ENCODE measurements at places on chromosomes 12 and 14.
A peak's percentile ranks its signal among the peaks of the same experiment; 100 is the strongest.

- DNase-seq = no peak
These were observed 862 bp downstream of the HMGA2 start for GRCh38 chr12:65825183-65825506.

GRCh38 chr14:91116913-91117588 is 3.2 kb downstream of the DGLUCY start:
- DNase-seq = no peak

GRCh38 chr12:79927772-79928474 is 7.0 kb downstream of the PPP1R12A start:
- DNase-seq = peak; percentile 21

GRCh38 chr14:89088530-89088929 is 264.1 kb downstream of the TTC8 start:
- no peak for DNase-seq

DNA sequence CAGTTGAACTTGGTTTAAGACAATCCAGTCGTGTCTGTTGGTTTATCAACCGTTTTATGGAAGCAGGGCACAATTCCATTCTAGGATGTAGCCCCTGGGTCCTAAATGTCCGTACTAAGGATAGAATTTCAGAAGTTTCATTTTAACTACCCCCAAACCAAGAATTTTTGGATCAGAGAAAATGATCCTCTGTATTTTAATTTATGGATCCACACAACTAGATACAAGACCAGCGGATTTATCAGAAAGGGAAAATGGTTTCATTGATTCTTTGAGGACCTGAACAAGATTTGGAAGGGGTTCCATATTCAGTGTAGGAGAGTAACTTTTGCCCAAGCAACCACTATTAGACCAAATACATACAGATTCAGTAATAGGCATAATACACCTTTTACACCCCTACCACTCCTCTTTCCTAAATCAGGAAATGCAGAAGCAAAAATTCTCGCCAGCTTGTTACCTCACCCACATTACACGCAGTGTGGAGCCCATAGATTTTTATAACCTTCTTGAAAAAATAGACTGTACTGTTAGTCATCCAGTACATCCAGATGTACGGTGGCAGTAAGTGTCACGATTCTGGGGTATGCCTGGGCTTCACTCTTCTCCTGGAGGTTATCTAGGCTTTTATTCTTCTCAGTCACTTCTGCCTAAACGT is 1.4 kb upstream of the FBXL14 start:
- DNase-seq = peak; percentile 63

Data from cardiac fibroblast (primary cell).